ENCODE measurements at places on chromosomes 1 and 21.

GRCh38 chr1:208207388-208208131 lies 36.6 kb downstream of the PLXNA2 start:
- DNase-seq = no peak

- DNase-seq = no peak
These were observed 10.4 kb upstream of the BOLA1 start for GRCh38 chr1:149888999-149889289.

DNA sequence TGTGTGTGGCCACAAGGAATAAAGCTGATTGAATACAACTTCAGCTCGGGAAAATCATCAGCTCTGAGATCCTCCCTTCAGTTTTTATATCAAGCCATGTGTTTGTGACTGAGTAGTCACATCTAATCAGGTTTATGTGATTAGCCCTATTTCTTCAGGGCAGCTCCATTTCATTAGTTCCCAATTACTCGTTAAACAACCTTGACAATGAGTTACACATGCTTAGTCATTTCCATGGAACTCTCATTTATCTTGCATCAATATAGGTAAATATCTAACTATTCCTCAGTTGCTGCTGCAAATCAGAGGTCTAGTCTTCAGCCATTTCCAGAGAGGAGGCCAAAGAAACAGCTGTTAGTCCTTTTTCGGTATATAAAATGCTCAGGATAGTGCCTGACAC lies 16.3 kb downstream of the CRB1 start:
- DNase-seq = no peak

DNA sequence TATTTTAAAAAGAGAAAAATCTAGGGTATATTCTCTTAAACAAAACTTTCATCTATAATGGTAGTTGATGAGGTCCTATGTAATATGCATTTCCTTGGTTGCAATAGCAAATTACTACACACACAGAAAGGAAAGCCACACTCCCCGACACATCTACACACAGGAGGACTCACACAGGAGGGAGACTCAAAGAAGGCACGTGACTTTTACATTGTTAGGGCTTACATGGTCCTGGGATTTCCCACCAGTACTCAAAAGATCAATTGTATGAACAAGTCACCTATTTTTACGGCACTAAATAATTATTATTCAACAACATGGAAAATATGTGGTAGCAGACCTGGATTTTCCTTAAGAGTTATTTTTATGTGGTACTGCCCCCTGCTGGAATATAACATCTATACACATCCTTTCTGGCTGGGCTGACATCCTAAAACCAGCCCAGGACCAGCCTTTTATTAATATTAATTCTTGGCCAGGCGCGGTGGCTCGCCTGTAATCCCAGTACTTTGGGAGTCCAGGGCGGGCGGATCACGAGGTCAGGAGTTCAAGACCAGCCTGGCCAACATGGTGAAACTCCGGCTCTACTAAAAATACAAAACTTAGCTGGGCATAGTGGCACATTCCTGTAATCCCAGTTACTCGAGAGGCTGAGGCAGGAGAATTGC lies 33.9 kb upstream of the LGALS8 start:
- no peak for DNase-seq

DNA sequence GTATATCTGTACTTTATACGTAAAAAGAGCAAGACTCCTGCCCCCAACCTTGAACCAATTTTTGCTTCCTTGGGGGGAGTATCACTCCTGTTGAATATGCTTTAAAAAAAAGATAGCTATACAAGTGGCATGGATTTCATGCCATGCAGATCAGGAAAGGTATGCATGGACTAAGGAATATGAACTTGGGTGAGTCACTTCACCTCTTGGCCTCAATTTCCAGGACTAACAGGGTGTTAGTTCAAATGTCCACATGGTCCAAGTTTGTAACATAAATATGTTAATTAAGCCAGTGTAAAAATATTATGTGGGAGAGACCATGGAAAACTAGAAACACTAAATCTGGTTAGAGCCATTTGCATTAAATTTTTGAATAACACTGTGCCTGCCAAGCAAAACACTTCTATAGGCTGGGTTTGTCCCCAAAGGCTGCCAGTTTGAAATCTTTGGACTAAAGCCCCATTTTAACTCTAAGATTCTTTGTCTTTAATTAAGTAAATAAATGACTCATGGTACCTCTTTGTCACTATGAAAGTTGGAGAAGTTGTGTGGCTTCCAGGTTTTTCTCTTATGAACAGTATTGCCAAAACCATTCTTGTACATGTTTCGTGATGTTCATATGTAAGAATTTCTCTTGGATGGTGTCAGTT lies 33.1 kb downstream of the FAM177B start:
- DNase-seq = no peak

GRCh38 chr1:156089704-156090103 lies 7.4 kb upstream of the MEX3A start:
- no peak for DNase-seq

GRCh38 chr1:75838079-75838478 lies 41.4 kb downstream of the MSH4 start:
- no peak for DNase-seq

DNA sequence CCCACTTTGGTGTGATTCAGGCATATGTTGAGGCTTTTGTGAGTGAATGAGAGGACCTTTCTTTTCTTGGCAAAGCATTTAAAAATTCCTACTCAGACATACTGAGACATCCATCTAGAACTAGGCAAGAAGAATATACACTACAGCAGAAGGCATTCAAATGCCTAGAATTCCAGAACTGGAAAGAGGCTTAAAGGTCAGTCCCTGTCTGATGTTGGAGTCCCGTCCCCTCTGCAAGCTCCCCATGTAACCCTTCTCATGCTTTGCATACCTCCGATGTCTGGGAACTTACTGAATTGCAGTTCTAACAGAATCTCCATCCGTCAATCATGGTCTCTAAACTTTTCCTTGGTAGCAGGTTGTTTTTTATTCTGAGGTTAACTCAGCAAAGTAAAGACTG lies 152.9 kb downstream of the ATP6V1G3 start:
- DNase-seq = no peak

- no peak for DNase-seq
These were observed 171.8 kb upstream of the C1orf87 start for GRCh38 chr1:60245324-60245723.

- DNase-seq = no peak
These were observed 46.3 kb downstream of the KIF21B start for GRCh38 chr1:200977071-200977754.

GRCh38 chr1:183562701-183563100 lies 27.6 kb downstream of the NCF2 start:
- no peak for DNase-seq

DNA sequence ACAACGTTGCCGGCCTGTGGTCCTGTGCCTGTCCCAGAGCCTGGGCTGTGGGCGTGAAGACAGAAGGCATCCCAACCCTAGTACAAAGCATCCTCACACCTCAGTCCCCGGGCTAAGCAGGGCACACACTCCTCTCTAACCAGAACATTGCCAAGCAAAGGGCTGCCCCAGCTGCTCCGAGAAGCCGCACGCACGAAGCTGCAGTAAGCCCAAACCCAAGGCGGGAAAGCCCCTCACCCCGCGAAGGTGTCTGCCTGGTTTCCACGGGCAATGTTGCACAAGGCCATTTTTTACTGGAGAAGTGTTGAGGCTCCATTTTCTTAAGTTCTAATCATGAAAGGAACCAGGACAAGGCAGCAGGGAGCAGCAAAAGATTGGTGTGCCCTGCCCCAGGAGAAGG lies 519.0 kb downstream of the NPHP4 start:
- DNase-seq = no peak

DNA sequence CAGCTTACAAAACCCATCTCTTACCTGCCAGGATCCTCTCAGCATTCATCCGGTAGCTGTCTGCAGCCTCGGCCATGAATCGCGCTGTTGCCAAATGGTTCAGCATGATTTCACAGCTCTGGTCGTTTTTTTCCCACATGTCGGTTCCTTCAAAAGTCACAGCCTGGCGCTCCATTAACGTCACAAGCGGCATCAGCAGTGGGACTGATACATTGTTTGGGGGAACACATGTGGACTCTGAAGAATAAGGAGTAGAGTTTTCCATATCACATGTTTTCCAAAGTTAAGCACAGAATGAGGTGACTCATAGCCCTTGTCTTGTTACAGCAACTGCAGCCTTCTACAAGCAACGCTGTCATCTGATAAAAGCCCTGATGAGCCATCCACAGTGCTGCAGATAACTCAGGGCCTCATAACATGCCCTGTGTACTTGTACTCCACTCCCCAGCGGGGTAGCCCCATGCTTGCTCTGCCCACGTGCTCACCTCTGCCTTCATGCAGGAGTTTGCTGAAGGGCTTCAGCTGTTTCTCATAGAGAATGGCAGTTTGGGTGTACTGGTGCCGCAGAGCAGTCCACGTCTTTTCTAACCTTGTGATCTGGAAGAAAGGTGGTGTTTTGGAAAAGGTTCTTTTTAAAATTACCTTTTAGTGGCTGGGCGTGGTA lies 114.2 kb downstream of the BCAR3 start:
- DNase-seq = no peak

- no peak for DNase-seq
These were observed 199.3 kb upstream of the DEPDC1 start for GRCh38 chr1:68696221-68696620.

GRCh38 chr1:214902636-214903320 lies 179.8 kb upstream of the KCNK2 start:
- DNase-seq = no peak

- DNase-seq = no peak
These were observed 24.4 kb downstream of the KRTAP10-1 start for GRCh38 chr21:44515359-44516165.

DNA sequence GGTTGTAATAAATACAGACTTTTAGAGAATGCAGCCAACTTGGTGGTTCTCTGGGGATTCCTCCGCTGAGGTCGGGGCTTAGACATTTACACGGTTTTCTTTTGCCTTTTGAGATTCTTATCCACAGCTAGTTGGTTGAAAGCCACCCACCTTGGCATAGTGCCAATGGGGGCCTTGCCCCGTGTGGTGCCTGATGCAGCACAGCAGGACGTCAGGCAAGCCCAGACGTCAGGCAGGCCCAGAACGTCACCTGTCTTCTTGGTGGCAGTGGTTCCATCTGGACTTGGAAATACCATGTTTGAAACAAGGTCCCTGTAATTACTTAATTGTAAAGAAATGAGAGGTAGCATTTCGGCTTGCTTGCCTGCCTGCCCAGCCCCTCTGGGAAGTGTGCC lies 78.5 kb downstream of the GALNT2 start:
- no peak for DNase-seq

DNA sequence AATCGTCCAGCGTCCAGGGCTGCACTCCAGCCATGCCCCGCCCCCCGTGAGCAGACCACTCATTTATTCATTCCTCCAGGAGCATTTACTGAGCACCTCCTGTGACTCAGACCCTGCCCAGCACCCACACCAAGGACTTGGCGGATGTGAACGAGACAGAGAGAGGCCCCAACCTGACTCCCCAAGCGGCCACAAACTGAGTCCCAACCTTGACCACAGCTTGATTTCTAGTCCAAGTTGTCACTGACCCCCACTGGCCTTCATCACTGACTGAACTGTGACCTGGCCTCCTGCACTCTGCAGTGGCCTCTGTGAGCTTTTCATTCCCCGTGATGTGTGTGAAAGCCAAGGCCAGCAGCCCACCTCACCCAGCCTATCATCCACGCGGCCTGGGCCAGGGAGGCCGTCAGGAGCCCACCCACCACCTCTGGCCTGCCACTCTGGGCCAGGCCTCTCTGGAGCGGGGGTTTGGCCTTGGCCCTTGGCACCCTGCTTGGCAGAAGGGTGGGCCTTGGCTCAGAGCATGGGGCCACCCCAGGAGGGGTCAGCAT lies 19.3 kb upstream of the RUNX3 start:
- DNase-seq = no peak

- no peak for DNase-seq
These were observed 120.5 kb upstream of the HMGB4 start for GRCh38 chr1:33743221-33743998.

- DNase-seq = no peak
These were observed 54.1 kb downstream of the TAS1R2 start for GRCh38 chr1:18805150-18805879.

- no peak for DNase-seq
These were observed 37.2 kb downstream of the GNB1 start for GRCh38 chr1:1853593-1854257.

- DNase-seq = no peak
These were observed 398.3 kb downstream of the SEC16B start for GRCh38 chr1:177571485-177572076.

DNA sequence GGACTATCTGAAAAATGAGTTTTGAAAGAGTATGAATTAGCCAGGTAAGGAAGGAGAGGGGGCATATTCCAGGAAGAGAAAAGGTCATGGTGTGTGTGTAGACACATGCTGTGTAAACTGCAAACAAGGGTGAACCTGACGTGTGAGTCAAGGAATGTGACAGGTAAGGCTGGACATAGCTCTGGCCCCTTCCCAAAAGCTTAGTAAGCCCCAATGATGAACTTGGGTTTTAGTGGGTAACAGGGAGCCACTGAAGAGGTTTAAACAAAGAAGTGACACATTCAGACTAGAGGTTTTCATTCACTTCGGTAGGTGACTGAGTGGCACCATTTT lies 36.7 kb downstream of the EGLN1 start:
- DNase-seq = no peak

DNA sequence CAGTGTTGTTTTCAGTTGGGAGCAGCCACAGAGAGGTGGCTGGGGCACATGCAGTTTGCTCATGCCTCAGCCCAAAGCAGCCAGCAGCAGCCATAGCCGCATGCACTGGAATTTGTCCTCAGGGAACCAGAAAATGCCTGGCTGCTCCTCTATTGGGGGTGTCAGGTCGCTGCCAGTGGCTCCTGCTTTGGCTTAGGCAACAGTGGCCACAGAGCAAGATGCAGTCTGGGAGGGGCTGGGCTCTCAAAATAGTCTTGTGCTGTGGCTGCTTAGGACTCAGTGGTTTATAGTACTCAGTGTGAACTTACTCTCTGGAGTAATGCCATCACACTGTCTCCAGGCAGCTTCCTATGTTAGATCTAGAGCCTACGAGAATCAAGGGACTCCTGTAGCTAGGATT lies 25.0 kb downstream of the CD55 start:
- no peak for DNase-seq

GRCh38 chr1:27292106-27292505 lies 29.9 kb upstream of the TMEM222 start:
- no peak for DNase-seq

GRCh38 chr1:234083460-234083859 lies 179.0 kb downstream of the SLC35F3 start:
- DNase-seq = no peak

- no peak for DNase-seq
These were observed 286.0 kb downstream of the ADGRL2 start for GRCh38 chr1:82086739-82087138.
